Calu3 (cell line): ENCODE measurements at places on chromosomes 13 and 19. TPM values are rescaled to one million over a fixed set of nuclear protein-coding genes. Genes with fewer than 3 reads are reported as not detected.

The MUC16 gene
- 0.15 and 0.17 TPM in 2 replicates for total RNA-seq

The VSTM1 gene
- not detected in 2 replicates for total RNA-seq

The ICAM4 gene
- total RNA-seq, result 1.6 and 1.7 TPM in 2 replicates

The C13orf46 gene
- total RNA-seq, result 0.29 and 0.33 TPM in 2 replicates
